CD4-positive, alpha-beta T cell treated with Interferon alpha-2 for 1 hour (primary cell): ENCODE measurements at places on chromosomes 6 and 20.

DNA sequence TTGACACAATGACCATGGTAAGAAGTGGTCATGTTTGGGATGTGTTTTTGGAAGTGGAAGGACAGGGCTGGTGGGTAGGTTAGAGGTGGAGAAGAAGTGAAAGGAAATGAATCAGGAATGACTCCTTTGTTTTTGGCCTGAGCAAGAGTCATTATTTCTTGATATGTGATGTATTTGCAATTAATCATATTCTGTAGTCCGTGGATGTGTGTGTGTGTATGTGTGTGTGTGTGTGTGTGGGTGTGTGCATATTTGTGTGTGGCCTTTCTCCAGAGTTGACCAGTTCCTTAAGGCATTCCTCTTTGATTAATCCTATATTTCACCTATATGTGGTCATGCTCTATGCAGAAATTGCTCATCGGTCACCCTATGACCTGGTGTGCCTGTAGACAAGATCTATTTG, 130.7 kb downstream of the UTRN start:
- no peak for DNase-seq

- DNase-seq = no peak
Observed at GRCh38 chr20:36802326-36803222, 29.0 kb upstream of the DSN1 start.

DNA sequence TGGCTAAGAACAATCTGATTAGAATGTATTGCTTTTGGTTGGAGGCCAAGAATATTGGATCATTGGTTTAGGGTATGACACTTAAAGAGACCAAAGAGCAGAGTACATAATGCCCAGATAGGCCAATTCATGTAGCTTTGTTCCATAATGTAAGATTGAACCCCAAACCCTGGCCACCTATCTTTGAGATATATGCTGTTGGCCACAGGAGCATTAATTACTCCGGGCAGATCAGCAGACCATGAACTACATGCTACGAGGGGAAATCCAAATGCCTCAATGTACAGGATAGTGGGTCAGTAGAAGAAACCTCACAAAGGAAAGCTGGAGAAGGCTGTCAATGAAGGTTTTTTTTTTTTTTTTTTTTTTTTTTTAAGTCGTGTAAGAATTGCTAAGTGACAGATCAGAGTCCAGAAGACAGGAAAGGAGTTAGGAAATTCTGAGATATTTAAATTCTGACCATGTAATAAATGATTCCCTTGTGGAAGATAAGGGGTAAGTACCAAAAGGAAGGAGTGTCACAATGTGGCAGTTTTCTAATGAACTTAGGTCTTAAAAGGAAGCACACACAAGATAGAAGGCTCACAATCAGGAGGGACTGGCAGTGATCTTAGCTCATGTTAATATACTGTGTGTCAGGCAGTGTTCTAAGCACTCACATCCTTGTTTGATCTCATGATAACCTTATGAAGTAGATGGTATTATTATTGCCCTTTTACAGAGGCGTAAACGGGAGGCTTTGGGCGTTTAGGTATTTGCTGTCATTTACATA, 61.4 kb downstream of the CARMIL1 start:
- DNase-seq = no peak

DNA sequence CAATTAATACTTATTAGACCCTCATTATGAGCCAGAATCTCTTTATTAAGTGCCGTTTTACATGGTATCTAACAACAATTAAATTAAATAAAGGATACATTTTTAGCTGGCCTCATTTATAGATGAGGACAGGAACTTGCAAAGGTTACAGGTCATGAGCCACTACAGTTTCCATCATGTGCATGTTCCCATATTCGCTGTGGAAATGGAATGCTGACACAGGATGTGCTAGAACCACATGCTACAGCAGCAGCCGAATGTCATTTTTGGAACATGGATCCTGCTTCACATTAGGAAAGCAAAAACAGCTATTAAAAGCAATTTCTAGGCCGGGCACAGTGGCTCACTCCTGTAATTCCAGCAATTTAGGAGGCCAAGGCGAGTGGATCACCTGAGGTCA, 5.9 kb downstream of the SLC18B1 start:
- no peak for DNase-seq

DNA sequence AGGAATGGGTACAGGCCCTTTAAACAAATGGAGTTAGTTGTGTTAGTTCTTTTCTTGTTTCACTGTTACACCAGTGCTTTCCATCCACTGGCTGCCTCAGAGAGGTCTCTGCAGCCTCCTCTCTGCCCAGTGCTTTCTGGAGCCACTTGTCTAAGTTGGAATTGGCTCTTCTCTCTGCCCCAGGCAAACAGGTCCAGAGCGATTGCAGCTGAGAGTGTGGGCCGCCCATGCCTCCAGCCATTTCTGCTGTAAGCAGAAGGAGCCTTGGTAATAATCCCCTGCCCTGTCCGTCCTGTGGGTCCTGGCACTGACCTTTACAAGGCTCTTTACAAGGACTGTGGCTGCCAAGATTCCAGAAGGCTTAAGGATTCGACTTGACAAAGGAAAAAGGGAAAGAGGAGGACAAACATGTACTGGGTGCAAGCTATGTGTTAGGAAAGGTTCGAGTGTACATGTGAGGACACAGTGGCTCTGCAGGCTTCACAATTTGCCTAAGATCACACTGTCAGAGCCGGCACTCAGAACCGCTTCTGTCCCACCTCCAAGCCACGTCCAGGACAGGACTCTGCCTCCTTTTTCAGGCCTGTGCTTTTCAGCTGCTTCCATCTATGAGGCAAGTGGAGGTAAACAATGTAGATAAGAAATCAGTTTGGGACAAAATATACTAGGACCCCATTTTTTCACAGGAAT, 88.5 kb downstream of the POPDC3 start:
- no peak for DNase-seq

GRCh38 chr6:150046943-150047342, 21.6 kb upstream of the RAET1L start:
- DNase-seq = no peak

DNA sequence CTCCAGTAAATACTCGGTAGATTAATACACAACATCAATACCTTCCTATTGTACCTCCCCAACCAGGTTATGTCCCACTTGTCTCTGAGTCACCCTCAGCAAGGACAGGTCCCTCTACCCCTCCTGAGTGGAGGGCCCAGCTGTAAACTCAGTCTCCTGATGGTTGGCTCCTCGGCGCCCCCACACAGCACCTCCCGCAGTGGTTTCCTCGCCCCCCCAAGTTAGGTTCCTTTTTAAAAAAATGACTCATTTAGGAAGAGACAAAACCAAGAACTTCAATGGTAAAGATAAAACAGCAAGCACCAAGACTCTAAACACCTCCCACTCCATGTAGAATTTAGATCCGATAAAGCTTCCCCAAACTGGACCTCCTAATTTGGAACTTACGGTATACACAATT, 83.5 kb downstream of the TRERF1 start:
- DNase-seq = no peak

- DNase-seq = no peak
Observed at GRCh38 chr6:169293196-169293595, 39.5 kb upstream of the THBS2 start.

DNA sequence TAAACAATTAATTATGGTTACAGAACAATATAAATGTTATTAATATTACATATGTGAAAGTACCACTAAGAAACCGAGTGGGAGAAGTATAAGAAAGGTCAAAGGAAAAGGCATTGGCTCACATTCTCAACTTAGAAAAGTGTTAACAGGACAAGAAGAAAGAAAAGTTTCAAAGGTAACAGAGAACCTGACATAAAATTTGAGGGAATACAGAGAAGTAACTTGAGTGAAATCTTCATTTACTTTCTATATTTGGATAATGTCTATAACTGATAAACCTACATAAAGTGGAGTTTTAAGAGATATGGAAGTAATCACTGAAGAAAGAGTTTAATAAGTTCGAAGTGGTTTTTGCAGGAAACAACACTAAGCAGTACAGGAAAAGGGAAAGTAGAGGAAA, 30.1 kb downstream of the REPS1 start:
- DNase-seq = no peak

- DNase-seq = no peak
Observed at GRCh38 chr6:170473301-170473717, 79.8 kb downstream of the PSMB1 start.

DNA sequence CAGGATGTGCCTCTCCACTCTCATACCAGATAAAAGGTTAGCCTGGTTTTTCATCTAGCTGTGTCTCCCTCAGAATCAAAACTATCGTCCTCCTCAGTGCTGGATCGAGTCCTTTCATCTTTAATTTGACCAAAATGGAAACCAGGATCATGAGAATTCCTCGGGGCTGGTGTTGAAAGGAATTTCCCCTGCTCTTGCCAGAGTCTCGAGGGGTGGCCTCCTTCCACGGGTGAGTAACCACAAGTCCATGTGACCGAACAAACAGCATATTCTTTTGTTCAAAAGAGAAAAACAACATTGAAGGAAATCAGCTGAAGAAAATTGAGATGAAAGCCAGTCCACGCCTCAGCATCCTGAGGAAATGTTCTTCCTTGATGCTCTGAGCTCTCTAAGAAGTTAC, 165.9 kb upstream of the CDYL start:
- no peak for DNase-seq

GRCh38 chr20:4047614-4048013, 32.3 kb upstream of the RNF24 start:
- DNase-seq = no peak

- DNase-seq = no peak
Observed at GRCh38 chr6:114084327-114084890, 113.5 kb upstream of the HDAC2 start.

GRCh38 chr6:1481286-1481685, 91.9 kb downstream of the FOXF2 start:
- DNase-seq = no peak

- no peak for DNase-seq
Observed at GRCh38 chr6:169291148-169291547, 37.5 kb upstream of the THBS2 start.

DNA sequence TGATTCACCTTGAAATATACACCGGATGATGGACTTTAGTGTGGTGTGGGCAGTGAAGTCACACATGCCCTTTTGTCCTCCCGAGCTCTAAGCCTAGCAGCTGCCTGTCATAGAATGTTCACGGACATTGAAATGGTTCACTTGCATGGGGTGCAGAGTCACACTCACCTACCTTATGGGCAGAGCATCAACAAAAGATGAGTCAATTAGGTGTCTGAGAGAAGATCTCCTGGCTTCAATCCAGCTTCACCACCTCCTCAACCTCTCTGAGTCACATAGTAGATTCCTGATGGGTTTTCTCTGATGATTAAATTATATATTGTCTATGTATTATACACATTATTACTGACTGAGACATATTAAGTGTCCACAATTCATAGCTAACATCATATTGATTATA, 48.1 kb upstream of the HLA-E start:
- DNase-seq = no peak

DNA sequence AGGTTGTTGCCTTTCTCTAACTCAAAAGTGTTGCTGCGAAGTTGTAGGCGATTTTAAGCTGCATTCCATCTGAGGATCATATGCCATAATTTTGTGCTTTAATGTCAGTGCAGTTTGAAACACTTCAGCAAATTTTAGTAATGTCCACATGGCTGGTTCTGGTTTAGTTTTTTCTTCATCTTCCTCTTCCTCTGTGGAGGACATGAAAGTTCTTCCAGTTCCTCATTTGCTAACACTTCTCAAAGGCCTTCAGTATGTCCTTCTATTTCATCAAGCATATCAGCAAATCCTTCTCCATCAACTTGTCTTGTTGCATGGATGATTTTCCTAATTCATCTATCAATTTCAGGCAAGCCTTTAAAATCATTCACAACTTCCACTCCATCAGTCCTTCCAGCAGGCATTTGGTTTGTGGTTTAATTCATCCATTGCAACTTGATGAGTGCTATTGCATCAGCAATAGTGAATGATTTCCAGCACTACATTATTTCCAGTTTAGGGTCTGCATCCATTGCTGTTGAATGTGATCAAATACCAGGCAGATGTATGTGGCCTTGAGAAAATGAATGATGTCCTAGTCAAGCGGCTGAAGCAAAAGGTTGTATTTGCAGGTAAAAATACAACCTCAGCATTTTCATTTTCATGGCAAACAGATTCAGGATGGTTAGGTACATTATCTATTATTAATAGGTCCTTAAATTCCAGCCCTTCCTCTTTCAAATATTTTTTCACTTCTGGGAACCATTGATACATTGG, 20.2 kb downstream of the SHLD1 start:
- DNase-seq = no peak

DNA sequence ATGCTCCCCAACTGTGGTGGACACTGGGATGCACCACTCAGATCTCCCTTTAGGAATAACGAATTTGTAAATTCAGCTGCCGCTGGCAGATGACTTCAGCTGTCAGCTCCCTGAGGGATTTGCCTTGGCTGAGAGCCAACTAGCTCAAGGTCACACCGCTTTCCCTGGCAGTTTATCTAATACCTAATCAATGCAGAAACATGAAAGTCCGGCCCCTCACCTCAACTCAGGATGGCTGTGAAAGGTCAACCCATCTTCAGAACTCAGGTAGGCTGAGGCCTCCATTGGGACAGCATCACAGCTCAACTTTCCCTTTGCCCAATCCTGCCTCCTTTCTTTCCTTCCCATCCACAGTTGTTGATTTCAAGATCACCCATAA, 22.8 kb upstream of the SCGN start:
- no peak for DNase-seq

DNA sequence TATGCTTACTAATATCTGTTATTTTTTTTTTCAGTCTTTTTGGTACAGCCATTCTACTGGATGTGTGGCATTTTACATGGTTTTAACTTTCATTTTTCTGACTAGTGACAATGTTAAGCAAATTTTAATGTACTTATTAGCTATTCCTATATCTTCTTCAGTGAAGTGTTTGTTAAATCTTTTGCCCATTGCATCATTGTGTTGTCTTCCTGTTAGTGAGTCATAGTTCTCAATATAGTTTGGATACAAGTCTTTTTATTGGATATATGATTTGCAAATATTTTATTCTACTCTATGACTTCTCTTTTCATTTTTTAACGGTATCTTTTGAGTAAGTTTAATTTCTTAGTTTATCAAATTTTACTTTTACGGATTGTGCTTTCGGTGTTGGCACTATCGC, 519.4 kb downstream of the CDKAL1 start:
- DNase-seq = no peak

- peak; percentile 29 for DNase-seq
Observed at GRCh38 chr6:99614430-99615186, 8.0 kb downstream of the PRDM13 start.

DNA sequence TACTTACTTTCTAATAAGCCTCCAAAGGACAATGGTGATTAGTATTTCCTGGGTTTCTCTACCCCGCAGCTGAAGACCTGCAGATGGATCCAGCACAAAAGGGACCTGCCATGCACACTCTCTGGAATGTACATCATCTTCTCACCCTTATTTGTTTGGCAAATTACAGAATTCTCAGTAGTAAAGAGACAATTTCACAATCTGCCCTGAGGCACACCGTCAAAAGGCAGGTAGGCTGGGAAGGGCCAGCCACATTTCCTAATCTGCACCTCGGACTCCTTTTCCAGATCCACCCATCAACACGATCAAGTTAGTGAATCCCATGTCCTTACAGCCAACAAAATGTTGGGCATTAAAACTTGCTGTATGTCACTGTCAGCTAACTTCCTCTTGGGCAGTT, 4.9 kb downstream of the OVOL2 start:
- DNase-seq = no peak

- no peak for DNase-seq
Observed at GRCh38 chr6:150822932-150823331, 42.6 kb upstream of the MTHFD1L start.

GRCh38 chr20:63740627-63741353, 1.2 kb downstream of the SLC2A4RG start:
- no peak for DNase-seq
